C1 segment of cervical spinal cord (tissue), 14 donors: ENCODE measurements at places on chromosomes 2 and 18.

- DNase-seq: no peak
These were observed 41.3 kb upstream of the KCNE4 start for GRCh38 chr2:223010641-223011040.

GRCh38 chr2:69376403-69376802 lies 10.6 kb downstream of the GFPT1 start:
- DNase-seq: no peak

DNA sequence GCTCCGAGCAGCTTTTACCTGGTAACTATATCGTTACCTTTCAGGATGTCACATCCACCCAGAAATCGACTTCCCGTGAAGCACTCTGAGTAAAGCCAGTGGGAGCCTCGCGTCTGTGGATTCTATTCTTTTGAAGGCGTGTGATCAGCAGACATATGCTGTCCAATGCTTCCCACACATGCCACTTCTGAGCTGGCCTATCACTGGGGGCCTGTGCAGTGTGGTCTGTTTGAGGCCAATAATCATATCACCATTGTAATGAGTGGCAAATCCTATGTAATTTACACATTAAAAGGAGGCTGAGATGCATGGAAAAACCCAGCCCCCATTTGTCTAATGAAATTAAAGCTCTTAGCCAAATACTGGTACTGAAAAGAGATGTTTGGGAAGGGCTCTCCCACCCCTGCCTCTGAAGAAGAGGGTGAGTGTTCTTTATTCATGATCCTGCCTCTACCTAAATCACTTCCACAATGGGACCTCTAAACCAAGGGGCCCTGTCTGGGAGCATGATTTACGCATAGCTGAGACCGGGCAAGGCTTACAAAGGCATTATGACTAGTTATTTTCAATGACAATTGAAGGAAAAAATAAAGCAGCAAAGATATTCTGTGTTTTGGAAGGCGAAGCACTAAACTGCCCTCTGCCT lies 686.8 kb downstream of the ZEB2 start:
- no peak for DNase-seq

DNA sequence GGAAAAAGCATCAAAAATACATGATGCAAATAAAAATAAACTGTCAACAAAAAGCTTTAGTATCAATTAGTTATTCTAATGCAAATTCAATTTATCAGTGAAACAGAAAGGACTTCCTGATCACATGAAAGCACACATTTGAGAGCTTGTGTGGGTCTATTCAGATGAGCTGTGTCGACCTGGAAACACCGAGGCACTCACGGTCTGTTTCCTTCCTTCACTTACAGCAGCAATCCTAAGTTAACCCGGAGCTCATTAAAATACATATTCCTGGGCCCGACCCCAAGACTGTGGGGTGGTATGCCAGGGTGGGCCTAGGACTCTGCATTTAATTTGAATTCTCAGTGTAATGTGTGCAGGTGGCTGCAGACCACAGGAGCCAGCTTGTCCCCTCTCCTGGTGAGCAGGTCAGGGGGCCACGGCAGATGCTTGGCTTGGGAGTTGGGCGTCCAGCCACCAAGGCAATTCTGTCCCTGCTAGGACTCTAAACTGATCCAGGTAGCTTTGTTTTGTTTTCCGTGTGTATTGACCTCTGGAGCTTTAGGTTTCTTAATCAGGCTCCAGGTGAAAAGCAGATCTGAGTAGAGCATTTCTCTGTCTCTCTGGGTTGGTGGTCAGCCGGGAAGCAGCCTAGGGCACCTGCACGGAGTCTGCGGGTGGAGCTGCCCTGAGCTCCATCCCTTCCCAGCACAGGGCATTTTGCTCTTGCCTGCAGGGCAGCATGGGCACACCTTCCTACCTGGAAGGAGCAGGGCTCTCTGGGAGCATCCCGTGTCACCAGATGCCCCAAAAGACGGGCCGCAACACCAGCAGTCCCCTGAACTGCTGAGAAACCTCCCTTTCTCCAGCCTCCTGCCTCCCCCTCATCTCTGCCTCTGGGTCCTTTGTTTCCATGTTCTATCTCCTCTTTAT lies 9.0 kb downstream of the MBP start:
- DNase-seq: no peak

DNA sequence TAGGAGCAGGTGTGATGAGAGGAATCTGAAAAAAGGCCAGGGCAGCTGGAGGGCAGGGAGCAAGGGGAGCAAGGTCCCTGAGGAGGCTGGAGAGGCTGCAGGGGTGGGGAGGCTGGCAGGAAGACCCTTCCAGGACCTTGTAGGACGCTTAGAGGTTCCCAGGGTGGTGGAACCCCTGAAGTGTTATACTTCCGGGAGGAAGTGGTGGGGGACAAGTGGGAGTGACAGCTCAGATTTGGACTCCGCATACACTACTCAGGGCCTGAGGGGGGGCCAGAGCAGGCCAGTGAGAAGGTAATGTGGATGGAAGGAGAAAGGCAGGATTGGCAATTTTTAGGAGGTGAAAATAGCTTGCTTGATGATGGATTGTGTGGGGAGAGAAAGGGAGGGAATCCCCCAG lies 1.9 kb upstream of the NCAPH start:
- DNase-seq: no peak

GRCh38 chr2:102185347-102185746 lies 1.5 kb upstream of the IL1RL2 start:
- no peak for DNase-seq

- no peak for DNase-seq
These were observed 2.3 kb upstream of the ARHGAP25 start for GRCh38 chr2:68732036-68732932.

GRCh38 chr18:58396966-58397365 lies 231.9 kb downstream of the ALPK2 start:
- DNase-seq: no peak

DNA sequence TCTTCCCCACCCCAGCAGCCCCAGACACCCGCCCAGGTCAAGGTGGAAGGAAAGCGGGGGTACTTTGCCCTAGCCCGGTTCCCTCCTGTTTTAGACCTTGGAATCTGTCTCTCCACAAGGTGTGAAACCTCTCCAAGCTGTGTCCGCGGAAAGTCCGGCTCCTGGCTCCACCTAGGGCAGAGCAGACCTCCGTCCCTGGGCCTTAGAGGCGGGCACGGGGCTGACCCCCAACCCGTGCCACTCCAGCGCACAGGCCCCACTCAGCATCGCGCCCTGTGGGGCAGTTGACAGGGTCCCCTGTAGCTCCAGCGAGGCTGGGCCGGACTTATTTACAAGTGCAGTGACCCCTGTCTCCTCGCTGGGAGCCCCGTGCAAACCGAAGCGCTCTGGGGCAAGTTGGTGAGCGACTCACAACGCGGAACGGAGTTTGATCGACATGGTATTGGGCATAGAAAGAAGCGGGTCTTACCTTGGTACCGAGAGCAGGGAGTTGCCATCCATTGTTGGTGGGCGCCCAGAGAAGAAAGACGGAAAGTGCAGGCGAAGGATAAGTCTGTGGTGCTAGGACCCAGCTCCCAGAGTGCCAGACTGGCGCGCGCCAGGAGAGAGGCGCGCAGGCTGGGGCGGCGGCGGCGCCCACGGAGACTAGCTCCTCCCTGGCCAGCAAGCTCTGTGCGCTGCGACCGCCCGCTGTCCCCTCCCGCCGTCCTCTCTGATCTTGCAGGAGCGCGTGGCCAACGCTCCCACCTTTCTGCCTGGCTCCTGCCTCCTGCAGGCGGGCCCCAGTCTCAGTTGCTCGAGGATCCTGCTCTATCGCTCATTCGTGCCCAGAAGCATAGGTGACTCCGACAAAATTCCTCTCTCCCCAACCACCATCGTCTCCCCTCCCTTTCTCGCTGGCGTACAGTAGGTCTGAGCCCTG lies at the start of gene SPHKAP:
Gene SPHKAP (minus strand): TSS at position 590 of the 922 bp plus-strand sequence. CDS start 89 bp downstream, at position 501.
- no peak for DNase-seq

GRCh38 chr2:61885896-61886603 lies 2.4 kb downstream of the CCT4 start:
- DNase-seq: no peak

- no peak for DNase-seq
These were observed 116.1 kb downstream of the CYP26B1 start for GRCh38 chr2:72031346-72032110.

- DNase-seq: no peak
These were observed 353.7 kb downstream of the RAD51AP2 start for GRCh38 chr2:17164550-17164949.

DNA sequence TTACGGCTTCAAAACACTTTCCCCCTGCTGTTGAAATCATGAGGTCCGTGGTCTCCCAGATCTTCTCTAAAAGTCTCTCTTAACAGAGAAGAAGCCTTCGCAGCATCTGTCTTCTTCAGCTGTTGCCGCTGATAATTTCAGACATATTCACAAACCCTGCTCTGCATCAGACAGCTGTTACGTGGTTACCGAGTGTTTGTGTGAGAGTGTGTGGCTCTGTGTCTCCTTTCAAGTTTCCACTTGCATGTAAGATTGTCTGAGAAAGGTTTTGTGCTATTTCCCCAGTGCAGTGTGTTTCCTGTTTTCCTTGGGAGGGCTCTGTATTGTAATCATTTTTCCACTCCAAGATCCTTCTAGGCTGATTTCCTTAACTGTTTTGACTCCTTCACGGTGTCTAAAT lies 32.8 kb downstream of the MAIP1 start:
- no peak for DNase-seq

- no peak for DNase-seq
These were observed 186.0 kb downstream of the GULP1 start for GRCh38 chr2:188477564-188478103.

GRCh38 chr2:24984912-24985311 lies 13.2 kb upstream of the DNAJC27 start:
- DNase-seq: no peak

DNA sequence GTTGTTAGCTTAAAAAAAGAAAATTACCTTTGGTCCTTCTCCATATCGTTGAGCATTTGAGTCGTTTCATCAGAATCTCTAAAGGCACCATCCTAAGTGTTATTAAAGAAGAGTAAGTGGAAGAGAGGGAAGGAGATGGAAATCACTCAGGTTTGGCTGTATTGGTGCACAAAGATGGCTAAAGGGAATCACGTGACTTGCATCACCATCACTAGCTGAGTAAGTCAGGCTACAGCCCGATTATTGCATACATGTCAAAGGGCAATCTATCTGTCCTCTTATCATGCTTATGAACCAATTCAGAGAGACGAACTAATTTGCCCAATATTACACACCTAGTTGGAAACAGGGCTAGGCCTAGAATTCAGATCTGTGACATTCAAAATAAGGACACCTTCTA lies 137.6 kb downstream of the CMPK2 start:
- no peak for DNase-seq

DNA sequence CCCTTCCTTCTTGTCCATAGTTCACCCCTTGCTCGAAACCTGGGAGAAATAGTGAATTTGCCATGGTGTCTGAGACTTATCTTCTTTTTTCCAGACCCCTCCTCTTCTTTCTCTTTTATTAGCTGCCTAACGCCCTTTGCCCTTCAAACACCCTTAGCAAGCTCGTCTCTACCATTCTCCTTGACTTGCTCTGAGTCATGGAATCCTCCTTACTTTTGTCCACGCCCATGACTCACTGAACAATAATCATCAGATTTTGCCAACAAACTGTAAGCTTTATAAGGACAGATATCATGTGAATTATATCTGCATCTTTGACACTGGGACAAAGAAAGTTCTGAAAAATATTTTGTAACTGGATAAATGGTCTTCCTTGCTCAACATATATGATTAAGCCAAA lies 67.1 kb upstream of the CNTNAP5 start:
- DNase-seq: no peak

- DNase-seq: no peak
These were observed 147.8 kb upstream of the FHL2 start for GRCh38 chr2:105546628-105546974.

DNA sequence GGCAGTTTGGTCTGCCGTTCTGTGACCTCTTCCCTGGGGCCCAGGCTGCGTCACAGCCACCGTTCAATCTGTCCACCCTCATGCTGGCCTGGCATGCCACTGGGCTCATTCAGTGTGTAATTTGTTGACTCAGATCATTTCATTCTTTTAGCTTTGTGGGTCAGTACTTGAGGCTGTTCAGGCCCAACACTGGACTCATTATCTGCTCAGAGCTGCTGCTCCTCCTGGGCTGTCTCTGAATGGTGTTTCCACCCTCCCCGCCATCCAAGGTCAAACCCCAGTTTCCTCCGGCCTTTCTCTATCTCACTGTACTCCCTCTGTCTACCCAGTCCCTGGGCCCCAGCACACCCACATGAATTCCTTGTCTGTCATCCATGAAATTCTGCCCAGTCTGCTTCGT lies 152.4 kb upstream of the NCK2 start:
- peak; percentile 26 for DNase-seq

GRCh38 chr2:11571170-11571569 lies 37.3 kb downstream of the GREB1 start:
- DNase-seq: no peak

DNA sequence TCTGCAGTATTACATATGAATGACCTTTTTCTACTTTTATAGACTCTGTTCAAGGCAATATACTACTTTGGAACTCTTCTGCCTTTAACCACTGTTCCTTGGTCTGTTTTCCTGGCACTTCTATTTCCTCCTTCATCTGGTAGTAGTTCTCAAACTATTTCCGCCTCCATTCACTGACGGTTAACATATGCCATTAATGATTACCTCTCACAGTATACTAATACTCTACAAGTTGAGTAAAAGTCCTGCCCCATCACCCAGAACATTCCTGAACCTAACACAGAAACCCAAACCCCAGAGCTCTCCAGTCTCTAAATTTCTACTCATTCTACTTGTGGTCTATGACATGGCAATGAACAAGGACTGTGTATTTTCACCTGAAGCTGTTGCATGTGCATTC lies 4.5 kb downstream of the GFPT1 start:
- DNase-seq: no peak

DNA sequence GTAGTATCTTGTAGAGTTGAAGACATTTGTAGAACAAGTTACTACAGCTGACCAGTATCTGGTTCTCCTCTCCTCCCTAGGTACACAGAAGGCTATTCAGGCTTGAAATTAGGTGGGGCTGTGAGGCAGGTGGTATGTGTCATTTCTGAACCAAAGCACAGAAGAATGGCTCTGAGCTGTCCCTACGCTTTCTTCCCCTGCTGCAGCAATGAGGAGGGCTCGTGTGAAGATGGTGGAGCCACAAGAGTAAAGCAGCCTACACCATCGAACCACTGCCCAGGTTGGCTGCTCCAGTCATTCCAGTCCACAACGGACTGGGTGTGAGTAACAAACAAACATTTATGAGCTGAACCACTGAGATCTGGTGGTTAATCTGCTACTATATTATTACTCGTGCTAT lies 148.9 kb downstream of the DTNB start:
- no peak for DNase-seq

- DNase-seq: no peak
These were observed 577.4 kb downstream of the ZEB2 start for GRCh38 chr2:143942486-143942885.

GRCh38 chr2:236156095-236156859 lies 11.9 kb downstream of the GBX2 start:
- no peak for DNase-seq
